Cortex of kidney (tissue), 1 donor: ENCODE measurements at places on chromosomes 4 and X.

DNA sequence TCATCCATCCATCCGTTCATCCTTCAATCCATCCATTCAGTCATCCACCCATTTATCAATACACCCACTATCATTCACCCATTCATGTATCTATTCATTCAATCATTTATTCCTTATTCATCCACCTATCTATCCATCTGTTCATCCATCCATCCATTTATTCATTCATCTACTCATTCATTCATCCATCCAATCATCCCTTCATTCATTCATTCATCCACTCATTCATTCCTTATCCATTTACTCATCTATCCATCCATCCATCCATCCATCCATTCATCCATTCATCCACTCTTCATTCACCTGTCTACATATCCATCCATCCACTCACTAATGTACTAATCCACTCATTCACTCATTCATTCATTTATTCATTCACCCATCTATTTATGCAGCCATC is 9.5 kb downstream of the P2RY8 start:
- no peak for DNase-seq

DNA sequence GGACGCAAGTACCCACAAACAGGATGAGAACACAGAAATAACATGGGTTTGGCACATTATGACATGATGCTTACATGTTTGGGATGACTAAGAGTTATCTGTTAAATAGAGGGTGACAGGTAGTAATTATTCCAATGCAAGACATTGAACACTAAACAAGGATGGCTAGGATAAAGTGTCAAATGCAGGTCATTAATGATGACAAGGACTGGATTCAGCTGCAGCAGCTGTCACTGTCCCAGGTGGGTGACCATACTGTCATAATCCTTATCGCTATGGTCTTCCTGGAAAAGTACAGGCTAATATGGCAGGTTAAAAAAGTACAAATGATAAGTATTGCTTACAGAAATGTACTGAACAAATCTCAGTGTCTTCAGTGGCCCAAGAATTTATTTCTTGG is 123.9 kb downstream of the ANTXR2 start:
- no peak for DNase-seq

DNA sequence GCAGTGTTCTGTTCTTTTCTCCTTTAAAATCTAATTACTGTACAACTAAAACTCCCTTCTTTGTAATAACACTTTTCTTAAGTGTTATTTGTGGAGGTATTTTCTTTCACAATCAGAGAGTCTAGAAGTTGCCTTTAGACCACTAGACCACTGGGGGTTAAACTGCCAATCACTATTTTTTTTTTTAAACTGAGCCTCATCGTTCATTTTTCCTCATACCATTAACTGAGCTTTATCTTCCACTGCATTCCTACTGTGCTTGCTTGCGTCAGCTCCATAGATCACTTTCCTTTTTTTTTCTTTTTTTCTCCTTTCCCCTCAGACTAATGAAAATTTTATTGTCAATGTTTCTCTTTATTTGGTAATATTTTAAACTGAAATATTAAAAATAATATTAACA is 310.6 kb downstream of the PDHA2 start:
- no peak for DNase-seq

GRCh38 chrX:66162331-66162822 is 1.7 kb upstream of the HEPH start:
- DNase-seq, result no peak

DNA sequence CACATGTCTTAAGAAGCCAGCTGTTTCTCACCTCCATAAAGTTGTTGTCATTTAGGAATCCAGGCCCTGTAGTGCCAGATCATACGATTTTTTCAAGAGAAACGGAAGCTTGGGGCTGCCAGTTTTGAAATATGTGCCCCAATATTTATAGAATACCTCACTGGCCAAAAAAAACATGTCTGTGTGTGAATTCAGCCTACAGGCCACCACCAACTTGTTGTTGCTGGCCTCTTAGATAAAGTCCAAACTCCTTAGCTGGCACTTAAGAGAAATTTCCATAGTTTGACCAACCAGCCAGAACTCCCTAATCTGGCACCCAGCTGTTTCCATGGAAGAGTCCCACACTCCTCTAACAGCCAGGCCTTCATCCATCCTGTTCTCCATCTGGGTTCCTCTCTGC is 74.1 kb downstream of the WDR19 start:
- no peak for DNase-seq

- DNase-seq, result peak; percentile 15
Measured at GRCh38 chrX:150568320-150569154, at the start of gene MTM1. Gene MTM1 (plus strand): TSS chrX:150568621. CDS start chrX:150592615, 23,994 bp downstream.

- DNase-seq, result no peak
Measured at GRCh38 chrX:37876716-37877115, 29.3 kb upstream of the DYNLT3 start.

GRCh38 chr4:24971192-24971591 is 58.4 kb upstream of the CCDC149 start:
- no peak for DNase-seq

- no peak for DNase-seq
Measured at GRCh38 chrX:119753639-119754257, 4.6 kb upstream of the SOWAHD start.

GRCh38 chr4:180953572-180953971 is 1289.6 kb upstream of the TENM3 start:
- no peak for DNase-seq

DNA sequence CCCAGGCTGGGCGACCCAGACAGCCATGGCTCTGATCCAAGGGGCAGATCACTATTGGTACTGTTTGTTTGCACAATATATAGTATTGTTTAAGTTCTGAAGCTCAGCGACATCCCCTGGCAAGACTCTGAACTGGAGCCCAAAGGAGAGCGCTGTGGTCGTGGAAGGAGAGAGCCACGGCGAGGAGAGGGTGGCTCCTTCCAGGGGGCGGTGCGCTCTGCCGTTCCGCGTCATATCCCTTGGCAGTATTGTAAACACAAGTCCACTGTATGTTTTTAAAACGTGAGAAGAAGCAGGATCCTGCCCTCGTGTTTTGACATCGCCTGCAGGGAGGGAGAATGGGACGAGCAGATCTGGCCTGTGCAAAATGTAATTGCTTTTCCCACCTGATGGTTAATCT is 185.5 kb downstream of the RAB28 start:
- DNase-seq, result no peak

GRCh38 chrX:111376486-111376885 is 35.5 kb downstream of the DCX start:
- no peak for DNase-seq

DNA sequence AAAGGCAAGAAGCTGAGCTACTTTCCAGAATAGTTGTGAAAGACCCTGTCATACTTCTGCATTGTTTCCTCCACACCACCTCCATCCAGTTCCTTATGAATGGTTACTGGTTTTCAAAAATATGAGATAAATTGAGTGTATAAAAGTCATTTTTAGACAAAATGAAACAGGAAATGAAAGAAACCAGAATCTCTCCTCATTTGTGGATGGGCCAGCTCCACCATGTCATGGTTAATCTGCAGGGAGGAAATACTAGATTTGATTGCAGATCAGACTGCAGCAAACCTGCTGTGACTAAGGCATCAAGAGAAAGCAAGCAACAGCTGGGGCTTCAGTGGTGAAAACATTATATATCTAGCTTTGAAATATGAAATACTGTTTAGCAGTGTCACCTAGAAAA is 23.8 kb downstream of the F9 start:
- DNase-seq, result no peak

DNA sequence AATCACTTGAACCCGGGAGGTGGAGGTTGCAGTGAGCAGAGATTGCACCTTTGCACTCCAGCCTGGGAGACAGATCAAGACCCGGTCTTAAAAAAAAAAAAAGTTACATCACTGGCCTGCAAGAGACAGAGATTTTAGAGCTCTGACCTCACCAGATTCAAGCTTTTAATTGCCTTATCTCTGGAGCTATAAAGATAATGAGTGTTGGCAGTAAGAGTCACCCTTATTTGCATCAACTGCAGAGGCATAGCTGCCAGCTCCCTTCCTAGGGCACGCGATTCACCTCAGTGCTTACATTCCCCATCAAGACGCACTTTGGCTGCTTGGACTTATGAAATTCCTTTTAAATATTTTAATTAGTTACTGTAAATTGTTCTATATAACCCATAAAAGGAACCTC is 12.5 kb upstream of the SPATA4 start:
- DNase-seq, result no peak

GRCh38 chrX:140432346-140433175 is 72.3 kb downstream of the SOX3 start:
- DNase-seq, result no peak

GRCh38 chr4:4740071-4740470 is 119.4 kb upstream of the MSX1 start:
- no peak for DNase-seq

DNA sequence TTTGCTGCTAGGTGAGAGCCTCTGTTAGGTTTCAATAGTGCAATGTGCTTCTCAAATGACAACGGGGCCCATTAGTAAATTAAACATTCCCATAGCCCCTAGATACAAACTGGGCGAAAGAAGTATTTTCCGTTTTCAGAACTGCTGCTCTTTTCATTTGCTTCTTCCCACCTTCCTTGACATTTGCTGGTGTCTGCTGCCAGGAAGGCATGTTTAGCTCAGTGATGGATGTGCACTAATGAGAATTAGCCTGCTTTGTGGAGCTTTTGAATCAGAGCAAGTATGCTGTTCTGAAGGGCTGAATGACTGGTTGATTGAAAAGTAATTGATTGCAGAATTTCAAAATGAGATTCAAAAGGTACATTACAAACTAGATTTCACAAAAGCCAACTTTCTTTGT is 57.0 kb downstream of the SHROOM3 start:
- DNase-seq, result no peak

- no peak for DNase-seq
Measured at GRCh38 chr4:20617678-20618396, 82.4 kb upstream of the PACRGL start.

- no peak for DNase-seq
Measured at GRCh38 chrX:136525738-136526606, 6.0 kb upstream of the VGLL1 start.

GRCh38 chrX:148732743-148733142 is 232.3 kb downstream of the AFF2 start:
- no peak for DNase-seq

GRCh38 chr4:27085396-27085795 is 224.8 kb downstream of the STIM2 start:
- DNase-seq, result no peak

DNA sequence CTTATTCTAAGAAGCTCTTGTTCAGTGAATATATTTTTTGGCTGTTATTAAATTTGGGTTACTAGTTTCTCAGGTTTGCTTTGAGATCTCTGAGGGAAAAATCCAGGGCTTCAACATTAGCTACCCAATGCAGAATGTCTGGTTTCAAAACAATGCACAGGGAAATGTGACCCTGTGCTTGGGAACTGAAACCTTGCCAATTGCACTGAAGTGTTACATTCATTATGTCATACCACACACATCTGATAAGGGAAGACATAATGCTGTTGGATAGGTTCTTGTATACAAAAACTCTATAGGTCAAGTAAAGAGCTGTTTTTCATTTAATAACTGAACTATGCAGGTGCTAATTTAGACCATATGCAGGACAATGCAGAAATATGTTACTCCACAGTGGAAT is 345.3 kb upstream of the BMP3 start:
- DNase-seq, result no peak

DNA sequence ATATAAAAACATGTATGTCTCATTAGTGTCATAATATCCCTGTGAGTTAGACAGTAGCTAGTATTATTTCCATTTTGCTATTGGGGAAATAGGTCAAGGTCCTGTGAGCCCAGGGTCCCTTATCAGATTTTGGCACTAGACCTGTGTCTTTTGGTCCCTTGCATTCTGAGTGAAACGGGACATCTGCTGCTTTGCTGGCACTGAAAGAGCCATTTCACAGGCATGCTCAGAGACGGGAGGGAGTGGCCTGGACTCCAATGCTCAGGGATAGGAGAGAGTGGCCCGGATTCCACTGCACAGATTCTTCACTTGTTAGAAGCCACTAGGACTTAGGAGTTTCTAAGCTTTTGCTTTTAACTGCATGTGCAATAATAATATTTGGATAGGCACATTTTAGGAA is 177.2 kb downstream of the TSPAN5 start:
- DNase-seq, result no peak

DNA sequence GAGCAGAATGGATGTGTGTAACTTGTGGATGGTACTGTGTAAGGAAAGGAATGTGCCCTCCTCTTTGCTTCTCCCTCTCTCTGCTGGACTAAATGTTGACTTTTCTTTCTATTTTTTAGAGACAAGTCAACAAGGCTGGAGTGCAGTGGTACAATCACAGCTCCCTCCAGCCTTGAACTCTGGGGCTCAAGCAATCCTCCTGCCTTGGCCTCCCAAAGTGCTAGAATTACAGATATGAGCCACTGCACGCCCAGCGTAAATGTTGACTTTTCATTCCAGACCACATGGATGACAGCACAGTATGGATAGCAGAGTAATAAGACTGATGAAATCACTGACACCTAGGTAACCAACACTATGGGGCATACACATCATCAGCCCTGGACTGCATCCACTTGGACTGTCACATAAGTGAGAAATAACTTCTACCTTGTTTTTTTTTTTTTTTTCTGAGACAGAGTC is 5.1 kb upstream of the RPS3A start:
- no peak for DNase-seq

GRCh38 chr4:70239131-70239883 is 3.1 kb upstream of the CSN3 start:
- no peak for DNase-seq

GRCh38 chr4:77220828-77221613 is 64.0 kb downstream of the CCNG2 start:
- no peak for DNase-seq

DNA sequence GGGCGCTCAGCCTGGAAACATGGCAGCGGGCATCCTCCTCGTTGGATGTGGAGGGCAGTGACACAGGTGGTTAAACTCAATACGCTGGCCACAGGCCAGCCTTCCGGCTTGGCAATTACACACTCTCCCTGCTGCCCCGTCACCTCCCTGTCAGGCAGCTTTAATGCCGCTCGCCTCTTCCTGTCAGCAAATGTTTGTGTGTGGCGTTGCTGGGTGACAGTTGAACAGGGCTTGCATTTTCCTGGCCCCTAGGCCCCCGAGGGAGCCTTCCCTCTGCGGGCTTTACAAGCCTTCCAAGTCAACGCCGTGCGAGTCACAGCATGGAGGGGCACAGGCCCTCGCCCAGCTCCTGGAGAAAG is 620.0 kb downstream of the BCOR start:
- no peak for DNase-seq

- DNase-seq, result no peak
Measured at GRCh38 chrX:7147978-7148854, at the start of gene PUDP. Gene PUDP (minus strand): TSS chrX:7148153. CDS start chrX:7148113, 40 bp downstream.

DNA sequence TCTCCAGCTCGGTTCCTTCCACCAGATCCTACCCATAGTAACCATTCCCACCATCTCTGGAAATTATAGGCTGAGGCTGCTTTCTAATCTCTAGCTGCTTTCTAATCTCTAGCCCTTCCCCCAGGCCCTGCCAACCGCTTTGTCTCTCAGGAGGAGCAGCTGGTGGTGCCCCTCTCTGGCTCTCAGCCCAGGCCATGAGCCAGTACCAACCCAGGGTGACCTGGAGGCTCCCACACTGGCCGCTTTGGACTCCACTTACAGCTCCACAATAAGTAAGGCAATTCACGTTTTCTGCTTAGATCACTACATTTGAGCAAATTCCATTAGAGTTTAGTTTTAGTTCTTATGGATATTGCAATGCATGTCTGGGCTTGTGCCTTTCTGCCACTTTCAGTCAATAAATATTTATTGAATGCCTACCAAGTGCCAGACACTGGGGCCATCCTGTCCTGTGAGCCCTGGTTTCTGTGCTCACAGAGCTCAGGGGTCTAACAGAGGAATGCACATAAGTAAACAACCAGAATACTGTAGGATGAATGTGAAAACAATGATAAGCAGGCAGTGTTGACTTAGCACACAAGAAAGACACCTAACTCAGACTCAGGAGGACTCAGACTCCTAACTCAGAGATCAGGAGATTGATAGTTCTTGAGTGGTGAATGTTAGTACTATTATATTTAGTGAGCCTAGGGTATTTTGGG is 38.9 kb downstream of the SMC1A start:
- DNase-seq, result no peak
